Germinal center (tissue), 1 donor: ENCODE measurements at places on chromosomes 7 and 10.

DNA sequence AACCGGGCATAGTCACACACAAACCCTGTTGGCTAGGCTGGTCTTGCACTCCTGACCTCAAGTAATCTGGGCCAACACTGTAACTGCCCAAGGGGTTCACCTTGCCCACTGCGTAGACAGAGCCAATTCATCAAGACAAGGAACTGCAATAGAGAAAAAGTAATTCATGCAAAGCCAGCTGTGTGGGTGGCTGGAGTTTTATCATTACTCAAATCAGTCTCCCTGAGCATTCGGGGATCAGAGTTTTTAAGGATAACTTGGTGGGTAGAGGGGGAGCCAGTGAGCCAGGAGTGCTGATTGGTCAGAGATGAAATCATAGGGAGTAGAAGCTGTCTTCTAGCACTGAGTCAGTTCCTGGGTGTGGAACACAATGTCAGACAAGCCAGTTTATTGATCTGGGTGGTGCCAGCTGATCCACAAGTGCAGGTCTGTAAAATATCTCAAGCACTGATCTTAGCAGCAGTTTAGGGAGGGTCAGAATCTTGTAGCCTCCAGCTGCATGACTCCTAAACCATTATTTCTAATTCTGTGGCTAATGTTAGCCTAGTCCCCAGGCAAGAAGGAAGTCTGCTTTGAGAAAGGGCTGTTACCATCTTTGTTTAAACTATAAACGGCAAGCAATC lies 15.6 kb upstream of the FXYD4 start:
- no peak for DNase-seq

GRCh38 chr7:1024876-1025742 lies 19.2 kb upstream of the GPR146 start:
- no peak for DNase-seq

- no peak for DNase-seq
Observed at GRCh38 chr10:48365668-48366067, 59.2 kb downstream of the MAPK8 start.

DNA sequence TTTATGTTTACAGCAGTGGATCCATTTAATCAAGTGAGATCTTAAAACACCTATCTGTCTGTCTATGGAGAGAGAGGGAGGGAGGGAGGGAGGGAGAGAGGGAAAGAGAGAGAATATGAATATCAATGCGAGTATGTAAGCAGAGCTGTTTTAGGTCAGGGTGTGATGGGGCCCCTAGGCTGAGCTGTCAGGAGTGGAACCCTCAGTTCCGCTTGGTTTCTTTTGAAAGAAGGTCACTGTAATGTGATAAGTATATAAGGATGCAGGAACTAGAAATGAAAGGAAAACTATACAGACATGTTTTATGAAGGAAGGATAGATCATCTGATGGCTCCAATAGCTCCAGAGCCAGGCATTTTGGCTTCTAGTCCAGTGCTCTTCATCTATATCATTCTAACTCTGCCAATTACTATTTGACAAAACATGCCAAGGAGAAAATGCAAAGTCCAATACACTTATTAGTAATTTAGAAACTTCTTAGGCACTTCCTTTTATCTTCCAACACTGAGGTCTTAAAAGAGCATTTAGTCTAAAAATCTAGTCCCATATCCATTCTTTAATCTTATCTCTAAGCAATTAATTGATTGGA lies 70.3 kb downstream of the NRCAM start:
- no peak for DNase-seq

DNA sequence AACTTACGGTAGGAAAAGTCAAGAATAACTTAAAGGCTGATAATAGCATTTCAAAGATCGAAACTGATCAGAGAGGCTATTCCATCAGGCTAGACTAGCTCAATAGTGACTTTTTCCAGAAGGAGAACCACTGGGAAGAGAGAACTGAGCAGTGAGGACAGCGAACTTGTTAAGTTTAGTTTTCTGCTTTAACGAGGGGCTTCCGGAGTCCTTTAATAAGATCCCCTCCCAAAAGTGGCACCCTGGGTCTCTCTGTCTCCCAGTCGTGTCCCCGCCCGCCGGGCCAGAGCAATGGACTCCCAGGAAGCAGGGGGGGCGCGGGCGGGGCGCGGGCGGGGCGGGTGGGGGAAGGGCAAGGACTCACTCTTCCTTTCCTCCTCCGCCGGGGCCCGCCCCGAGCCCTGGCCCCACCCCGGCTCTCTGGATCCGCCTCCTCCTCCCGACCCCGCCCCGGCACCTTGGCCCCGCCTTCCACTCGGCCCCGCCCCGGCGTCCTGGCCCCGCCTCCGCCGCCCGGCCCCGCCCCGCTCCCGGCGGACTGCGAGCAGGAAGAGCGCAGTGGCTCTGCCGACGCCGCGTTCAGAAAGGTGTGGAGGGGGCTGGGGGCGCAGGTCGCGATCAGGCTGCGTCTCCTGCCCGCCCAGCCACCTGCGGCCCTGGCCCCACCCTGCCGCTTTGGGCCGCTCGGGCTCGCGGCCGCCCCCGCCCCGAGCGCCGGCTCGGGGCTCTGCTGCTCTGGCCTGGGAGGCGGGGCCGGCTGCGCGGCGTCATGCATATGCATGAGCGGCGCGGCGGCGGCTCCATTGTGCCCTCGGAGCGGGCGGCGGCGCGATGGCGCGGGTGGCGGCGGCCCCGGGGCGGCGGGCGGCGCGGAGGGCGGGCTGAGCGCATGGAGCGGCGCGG lies at the start of gene ZMIZ2:
Gene ZMIZ2, plus strand, starts transcription at position 803 of the 903 bp plus-strand sequence. CDS start 7,403 bp downstream, outside the sequence.
- peak; percentile 96 for DNase-seq

DNA sequence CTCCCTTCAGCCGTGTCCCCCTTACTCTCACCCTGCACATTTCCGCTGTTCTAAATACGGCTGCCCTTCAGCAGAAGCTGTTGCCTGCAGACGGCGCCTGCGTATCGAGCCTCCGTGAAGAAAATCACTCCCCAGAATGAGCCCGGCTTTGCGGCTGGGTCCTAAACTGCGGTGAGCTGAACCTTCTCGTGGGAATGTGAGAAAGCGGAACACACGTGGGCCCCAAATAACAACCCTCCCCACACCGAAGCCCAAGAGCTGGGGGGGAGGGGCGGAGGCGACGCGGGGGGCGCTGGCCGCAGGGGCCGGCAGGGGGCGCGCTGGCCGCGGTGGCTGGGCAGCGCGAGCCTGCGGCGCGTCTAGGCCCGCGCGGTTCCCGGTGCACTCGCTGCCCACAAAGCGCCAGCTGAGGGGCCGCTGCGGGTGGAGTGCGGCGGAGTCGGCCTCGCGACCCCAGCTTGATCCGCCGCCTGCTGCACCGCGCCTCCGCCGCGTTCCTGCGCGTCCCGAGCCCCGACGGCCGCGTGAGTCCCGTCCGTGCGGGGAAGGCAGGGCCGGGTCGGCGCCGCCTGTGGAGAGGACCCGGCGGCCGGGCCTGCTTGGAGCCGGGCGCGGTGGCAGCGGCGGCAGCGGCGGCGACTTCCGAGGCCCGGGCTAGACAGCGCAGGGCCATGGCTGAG lies at the start of gene ZNF398:
Gene ZNF398, plus strand, starts transcription at position 382 of the 680 bp plus-strand sequence. Its CDS starts 290 bp downstream, at position 672.
- DNase-seq, result peak; percentile 94

DNA sequence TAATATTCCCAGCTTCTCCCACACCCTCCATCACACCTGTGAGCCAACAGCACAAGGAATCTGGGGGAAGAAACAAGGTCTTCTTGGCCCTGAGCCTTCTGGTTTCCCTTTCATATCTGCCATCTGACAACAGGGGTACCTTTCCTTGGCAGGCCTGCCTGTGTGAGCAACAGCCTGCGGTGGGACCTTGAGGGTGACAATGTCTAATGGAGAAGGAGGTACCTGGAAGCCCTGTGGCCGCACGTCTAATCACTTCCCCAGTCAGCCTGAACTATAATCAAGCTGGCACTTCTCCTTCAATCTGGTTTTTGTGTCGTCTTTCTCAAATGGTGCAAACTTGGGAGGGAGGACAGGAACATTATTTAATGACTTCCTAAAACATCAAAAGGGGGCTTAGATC lies 41.2 kb downstream of the NRCAM start:
- DNase-seq, result no peak

DNA sequence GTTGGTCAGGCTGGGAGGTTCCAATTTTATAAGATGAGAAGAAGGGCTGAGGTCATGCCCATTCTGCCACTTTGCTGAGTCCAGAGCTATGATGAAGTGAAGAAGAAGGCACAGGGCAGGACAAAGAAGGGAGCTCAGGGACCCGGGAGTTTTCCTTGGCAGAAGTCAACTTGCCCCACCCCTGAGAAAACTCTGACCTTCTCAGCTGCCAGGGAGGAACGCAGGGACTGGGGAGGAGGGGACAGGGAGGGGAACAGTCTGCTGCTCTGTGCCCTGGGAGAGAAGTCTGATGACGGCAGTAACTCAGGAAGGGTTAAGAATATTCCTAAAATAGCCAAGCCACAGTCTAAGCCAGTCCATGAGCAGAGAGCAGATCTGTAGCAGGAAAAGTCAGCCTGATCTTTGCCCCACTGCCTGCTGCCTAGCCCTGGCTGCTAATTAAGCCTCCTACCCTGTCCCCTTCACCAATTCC lies 11.7 kb downstream of the ADIRF start:
- DNase-seq, result no peak

DNA sequence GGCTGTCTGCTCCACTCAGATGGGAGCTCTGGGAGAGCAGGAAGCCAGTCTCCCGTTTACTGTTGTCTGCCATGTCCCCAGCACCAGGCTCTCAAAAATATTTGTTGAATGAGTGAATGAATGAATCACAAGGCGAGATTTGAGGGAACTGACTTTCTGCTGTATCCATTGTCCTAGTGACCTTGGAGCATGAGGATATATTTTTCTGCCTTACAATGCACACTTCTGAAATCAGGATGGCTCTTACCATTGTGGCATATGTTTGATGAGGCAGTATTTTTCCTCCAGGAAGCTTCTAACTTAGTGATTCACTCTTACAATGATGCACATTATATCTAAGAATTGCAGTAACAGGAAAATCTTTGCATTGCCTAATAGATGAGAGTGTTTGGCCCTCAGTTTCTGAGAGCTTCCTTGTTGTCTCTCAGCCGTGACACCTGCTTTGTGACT lies 136.4 kb downstream of the RPS24 start:
- DNase-seq, result no peak

DNA sequence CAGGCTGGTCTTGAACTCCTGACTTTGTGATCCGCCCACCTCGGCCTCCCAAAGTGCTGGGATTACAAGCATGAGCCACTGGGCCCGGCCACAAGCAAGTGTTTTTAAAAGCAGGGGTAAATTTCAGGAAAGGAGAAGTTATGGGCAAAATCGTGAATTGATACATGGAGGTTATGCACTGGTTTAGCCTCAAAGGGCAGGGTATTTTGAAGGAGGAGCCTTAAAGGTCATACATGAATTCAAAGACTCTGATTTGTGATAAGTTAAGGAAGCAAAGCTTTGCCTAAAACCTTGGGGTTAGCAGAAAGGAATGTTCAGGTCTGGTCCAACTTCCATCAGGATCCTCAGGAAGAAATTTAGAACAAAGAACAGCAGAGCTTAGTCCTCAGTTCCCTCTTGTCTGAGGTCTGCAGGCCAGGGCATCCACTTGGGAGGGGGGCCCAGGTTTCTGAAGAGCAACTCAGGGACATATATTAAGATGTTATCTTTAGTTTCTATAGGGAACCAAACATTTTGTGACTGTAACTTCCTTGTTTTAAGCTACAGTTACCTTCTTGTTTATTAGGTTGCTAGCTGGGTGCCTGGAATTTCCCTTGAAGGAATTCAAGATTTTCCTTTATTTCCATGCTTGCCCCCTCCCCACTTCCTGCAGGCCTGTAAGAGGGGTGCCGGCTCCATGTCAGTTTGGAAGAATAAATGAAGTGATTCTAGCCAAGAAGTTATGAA lies 2.8 kb upstream of the REPIN1 start:
- peak; percentile 50 for DNase-seq

DNA sequence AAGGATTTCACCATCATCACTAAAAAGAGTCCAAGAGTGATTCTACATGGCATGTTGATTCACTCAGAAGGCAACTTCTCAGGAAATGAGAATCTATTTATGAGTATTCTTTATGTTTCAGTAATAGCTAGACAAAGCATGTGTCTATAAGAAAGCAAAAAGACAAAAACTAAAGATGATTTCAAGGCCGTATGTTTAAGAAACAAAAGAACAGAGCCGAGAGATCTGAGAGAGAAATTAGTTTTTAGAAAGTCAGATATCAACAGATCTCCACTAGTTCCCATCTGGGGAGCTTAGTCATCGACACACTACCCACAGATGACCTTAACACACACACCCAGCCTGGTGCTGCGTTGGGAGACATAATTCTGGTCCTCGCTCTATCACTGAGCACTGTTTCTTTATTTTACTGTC lies 21.0 kb downstream of the PIP4K2A start:
- DNase-seq, result no peak

- no peak for DNase-seq
Observed at GRCh38 chr10:11832042-11832441, 8.9 kb downstream of the PROSER2 start.

DNA sequence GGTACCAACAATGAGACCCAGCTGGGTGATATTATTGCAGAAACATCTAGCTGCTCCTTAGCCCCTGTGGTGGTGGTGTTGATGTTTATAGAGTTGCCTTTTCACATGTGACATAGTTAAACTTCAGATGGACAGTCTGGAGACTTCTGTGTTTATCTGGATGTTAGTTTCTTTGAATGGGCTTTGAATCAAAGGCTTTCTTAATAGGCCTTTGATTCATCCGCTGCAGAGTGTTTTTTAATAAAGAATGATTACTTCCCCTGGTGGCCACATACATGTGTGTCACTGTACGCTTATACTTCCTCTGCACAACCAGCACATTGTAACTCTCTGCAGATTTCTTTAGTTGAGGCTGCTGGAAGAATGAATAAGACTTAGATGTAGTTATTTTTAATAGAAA lies 221.0 kb downstream of the DYNC1I1 start:
- no peak for DNase-seq

DNA sequence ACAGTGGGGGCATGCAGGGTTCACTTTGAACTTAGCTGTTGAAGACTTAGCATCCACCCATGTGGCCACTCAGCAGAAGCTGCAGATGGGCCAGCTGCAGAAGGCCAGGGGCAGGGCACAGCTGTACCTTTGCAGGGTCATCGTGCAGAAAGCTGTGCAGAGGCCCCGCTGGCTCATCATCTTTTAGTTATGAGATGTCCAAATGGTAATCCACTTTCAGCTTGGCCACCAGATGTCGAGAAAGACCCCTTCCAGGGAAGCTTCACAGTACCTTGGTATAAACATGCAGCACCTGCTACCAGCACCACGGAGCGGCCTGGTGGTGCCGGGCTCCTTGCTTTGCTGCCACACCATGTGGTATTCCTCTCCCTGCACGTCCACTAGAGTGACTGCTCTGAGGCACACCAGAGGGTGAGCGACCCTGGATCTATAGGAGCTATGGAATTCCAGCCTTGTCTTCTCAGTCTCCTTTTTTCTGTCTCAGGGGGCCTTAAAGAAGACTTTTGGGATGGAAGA lies 74.2 kb upstream of the LAMB4 start:
- DNase-seq, result no peak

- DNase-seq, result no peak
Observed at GRCh38 chr10:61289813-61290212, 163.4 kb downstream of the TMEM26 start.

- DNase-seq, result no peak
Observed at GRCh38 chr7:28792858-28793257, 165.3 kb downstream of the TRIL start.

- no peak for DNase-seq
Observed at GRCh38 chr7:7138897-7139296, 43.4 kb upstream of the C1GALT1 start.
